ENCODE measurements at places on chromosomes 2 and 18.

DNA sequence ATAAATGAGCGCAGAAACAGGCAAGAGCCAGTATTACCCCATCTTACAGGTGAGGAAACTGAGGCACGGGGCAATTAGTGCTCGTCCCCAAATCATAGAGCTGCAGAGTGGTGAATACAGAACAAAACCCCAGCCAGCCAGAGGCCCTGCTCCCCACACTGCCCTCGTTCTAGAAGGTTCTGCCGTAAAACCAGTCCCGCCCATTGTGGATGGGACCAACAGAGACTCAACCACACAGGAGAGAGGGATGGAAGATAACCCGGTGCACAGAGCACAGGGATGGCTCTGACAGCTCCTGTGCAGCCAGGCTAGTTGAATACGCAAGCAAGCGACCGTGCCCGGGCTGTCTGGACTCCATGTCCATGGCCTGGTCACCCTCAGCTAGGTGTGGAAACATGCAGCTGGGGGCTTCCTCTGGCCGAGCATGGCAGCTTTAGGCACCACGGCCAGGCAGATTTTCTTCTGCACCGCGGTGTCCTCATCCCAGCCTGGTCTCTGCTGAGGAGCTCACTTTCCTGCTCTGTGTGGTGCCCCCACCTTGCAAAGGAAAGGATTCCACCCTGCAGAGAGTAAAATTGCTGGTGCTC, 146.4 kb downstream of the TPO start:
- DNase-seq, result no peak

DNA sequence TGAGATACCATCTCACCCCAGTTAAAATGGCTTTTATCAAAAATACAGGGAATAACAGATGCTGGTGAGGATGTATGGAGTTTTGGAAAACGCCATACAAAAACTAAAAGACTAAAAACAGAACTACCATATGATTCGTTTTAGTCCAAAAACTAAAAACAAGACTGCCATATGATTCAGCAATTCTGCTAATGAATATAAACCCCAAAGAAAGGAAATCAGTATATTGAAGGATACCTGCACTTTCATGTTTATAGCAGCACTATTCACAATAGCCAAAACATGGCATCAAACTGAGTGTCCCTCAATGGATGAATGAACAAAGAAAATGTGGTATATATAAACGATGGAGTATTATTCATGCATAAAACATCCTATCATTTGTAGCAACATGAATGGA, 224.4 kb upstream of the MC4R start:
- DNase-seq, result no peak

- DNase-seq, result no peak
These were observed 10.5 kb downstream of the VIT start for GRCh38 chr2:36707050-36707449.

GRCh38 chr2:8582191-8582590, 99.7 kb upstream of the ID2 start:
- DNase-seq, result no peak

GRCh38 chr18:56919190-56919589, 227.7 kb upstream of the BOD1L2 start:
- DNase-seq, result no peak

DNA sequence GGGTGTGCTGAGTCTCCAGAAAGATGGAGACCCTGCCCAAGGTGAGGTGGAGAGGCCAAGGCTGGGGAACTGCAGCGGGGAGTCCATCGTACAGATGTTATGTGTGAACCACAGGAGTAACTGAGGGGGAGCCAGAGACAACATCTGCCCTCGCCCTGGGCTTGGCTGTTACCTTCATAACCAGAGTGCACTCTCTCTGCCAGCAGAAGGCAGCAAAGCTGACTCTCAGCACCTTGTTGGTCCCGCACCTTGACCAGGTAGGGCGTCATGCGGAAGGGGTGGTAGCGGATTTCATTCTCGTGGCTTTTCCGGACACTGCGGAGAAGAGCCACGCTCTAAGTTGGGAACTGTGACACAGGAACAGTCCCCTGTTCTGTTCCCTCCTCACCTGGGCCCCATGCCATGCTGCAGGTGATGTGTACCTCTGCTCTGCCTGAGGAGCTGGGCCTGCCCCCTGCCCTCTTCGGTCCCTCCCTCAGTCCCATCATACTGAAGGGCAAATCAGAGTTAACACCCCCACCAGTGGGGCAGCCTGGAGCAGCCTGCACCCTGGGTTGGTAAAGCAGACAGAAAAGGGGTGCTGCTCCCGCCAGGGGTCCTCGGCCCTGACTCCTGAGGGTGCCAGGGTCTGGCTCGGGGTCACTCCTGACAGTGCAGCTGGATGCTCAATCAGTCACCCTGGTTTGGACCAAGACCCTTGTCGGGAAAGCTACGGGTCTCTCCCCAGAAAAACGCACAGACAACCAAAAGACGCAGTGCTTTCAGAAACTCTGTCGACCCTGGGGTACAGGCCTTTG, 20.3 kb downstream of the PER2 start:
- DNase-seq, result no peak

GRCh38 chr2:71930049-71930681, 217.5 kb downstream of the CYP26B1 start:
- no peak for DNase-seq

GRCh38 chr2:25816249-25816648, 62.0 kb downstream of the ASXL2 start:
- DNase-seq, result no peak

DNA sequence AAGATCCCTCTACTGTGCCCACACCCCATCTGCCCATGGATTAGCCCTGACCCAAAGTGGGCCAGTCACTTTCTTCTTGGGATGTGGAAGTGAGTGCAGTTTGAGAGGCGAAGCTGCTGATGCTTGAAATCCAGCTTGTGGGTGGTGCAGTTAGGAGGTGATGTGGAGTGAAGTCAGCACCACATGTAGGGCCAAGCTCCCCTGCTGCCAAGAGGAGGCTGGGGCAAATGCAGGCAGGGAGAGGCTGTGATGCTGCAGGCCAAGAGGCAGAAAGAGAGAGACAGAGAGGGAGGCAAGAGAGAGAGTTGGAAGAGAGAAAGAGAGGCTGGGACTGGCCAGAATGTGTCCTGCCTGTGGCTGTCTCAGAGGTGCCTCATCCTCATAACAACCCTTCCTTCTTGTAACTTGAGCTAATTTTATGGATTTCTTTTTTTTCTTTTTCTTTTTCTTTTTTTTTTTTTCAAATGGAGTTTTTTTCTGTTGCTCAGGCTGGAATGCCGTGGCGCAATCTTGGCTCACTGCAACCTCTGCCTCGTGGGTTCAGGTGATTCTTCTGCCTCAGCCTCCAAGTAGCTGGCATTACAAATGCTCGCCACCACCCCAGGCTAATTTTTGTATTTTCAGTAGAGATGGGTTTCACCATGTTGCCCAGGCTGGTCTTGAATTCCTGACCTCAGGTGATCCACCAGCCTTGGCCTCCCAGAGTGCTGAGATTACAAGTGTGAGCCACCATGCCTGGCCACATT, 35.3 kb upstream of the CAB39 start:
- no peak for DNase-seq

DNA sequence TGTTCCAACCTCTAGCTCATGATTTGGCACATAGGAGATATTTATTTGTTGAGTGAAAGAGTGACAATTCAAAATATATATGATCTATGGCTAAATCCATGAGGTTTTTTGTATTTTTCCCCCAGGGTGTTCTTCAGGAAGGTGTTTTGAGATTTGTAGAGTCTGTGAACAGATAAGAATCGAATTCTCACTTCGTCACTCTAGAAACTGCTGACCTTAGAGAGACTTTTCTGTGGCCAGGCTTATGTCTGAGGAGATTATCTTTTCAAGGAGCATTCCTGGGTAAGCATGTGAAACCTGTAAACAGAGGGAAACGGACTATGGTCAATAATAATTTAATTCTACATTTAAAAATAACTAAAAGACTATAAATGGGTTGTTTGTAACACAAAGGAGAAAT, 849 bp upstream of the ITGB6 start:
- DNase-seq, result no peak

- no peak for DNase-seq
These were observed 26.2 kb downstream of the R3HDM1 start for GRCh38 chr2:135557530-135557929.

DNA sequence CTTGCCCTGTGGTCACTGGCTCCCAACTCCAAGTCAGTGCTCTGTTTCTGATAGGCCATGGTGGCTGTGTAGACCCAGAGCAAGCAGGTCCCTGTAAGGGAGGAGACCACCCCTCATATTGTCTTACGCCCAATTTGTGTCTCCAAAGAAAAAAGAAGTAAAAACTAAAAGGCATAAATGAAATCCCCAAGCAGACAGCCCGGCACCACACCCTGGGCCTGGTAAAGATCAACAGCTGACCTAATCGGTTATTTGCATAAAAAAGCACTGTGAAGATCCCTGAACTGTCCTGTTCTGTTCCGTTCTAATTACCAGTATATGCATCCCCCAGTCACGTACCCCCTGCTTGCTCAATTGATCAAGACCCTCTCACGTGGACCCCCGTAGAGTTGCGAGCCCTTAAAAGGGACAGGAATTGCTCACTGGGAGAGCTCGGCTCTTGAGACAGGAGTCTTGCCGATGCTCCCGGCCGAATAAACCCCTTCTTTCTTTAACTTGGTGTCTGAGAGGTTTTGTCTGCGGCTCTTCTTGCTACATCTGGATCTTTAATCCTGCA, 364.1 kb upstream of the HS6ST1 start:
- peak; percentile 4 for DNase-seq

- no peak for DNase-seq
These were observed 644 bp downstream of the ABCG5 start for GRCh38 chr2:43837831-43838559.

DNA sequence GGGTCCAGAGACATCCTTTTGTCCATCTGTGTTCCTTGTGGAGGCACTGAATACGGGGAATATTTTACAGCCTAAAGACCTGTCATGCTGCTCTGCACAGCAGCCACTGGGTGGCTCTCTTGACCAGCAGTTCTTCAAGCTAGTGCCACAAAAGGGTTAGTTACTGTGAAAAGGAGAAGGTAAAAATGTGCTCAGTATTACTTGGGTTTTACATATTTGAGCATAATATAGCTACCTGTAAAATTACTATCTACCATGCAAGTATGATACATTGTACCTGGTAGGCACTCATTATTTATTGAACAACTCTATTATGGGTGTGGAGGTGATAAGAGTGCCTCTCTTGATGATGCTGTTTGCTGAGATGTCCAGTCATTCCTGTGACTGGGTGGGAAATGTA, 23.6 kb downstream of the FZD5 start:
- DNase-seq, result peak; percentile 49

- no peak for DNase-seq
These were observed 127.9 kb downstream of the UXS1 start for GRCh38 chr2:106065983-106066820.

GRCh38 chr2:149613704-149614103, 26.1 kb upstream of the MMADHC start:
- DNase-seq, result no peak

DNA sequence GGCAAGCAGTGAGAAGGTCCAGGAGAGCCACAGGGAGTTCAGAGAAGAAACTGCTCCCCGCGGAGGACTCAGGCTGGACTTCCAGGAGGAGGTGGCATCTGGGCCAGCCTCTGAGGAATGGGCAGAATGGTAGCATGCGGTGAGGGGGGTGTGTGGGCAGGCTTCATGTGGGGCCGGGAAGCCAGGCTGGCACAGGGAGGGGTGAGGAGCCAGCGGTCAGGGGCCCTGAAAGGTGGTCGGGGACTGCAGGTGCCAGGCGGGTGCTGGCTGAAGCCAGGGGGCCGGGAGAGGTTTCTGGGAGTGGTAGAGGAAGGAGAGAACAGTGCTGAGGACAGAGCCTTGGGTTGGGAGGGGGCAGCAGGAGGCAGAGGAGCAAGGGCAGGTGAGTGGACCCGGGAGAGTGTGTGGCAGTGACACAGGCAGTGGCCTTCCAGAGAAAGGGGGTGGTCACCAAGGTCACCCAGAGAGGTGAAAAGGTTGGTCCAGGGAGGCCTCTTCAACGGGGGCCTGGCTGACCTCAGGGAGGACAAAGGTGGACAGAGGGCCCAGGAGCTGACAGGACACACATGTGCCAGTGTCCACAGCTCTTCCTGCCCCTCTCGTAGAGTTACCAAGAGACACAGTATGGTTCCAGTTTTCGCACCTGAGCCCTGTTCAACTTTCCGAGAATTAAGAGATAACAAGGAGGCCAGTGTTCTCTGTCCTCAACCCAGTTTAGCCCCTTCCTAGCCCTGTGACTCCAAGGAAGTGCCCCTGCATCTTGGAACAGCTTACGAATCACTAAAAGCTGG, 101.2 kb upstream of the ASB18 start:
- no peak for DNase-seq

DNA sequence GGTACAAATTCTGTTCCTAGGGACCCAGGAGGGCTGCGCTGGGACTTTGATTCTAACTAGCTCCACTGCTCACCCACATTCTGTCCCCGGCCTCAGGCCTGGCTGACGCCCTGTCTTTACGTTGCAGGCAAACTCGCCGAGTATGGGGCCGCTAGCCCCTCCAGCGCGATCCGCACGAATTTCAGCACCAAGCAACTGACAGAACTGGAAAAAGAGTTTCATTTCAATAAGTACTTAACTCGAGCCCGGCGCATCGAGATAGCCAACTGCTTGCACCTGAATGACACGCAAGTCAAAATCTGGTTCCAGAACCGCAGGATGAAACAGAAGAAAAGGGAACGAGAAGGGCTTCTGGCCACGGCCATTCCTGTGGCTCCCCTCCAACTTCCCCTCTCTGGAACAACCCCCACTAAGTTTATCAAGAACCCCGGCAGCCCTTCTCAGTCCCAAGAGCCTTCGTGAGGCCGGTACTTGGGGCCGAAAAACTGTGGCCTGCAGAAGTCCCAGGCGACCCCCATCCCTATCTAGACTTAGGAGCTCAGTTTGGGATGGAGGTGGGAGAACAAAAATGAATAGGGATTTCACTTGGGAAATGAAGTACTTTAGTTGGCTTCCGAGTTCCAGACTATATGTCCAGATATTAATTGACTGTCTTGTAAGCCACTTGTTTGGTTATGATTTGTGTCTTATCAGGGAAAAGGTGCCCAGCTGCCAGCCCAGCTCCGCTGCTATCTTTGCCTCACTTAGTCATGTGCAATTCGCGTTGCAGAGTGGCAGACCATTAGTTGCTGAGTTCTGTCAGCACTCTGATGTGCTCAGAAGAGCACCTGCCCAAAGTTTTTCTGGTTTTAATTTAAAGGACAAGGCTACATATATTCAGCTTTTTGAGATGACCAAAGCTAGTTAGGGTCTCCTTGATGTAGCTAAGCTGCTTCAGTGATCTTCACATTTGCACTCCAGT, 1.5 kb downstream of the HOXD1 start:
- no peak for DNase-seq

- no peak for DNase-seq
These were observed 1173.1 kb upstream of the ZEB2 start for GRCh38 chr2:145692971-145693478.

- DNase-seq, result no peak
These were observed 56.7 kb upstream of the DSC1 start for GRCh38 chr18:31219395-31219794.

Measured in memory B cell (primary cell).